ENCODE measurements at places on chromosomes 4 and X. TPM values are rescaled to one million over a fixed set of nuclear protein-coding genes. Genes with fewer than 3 reads are reported as not detected.
A peak's percentile ranks its signal among the peaks of the same experiment; 100 is the strongest.

DNA sequence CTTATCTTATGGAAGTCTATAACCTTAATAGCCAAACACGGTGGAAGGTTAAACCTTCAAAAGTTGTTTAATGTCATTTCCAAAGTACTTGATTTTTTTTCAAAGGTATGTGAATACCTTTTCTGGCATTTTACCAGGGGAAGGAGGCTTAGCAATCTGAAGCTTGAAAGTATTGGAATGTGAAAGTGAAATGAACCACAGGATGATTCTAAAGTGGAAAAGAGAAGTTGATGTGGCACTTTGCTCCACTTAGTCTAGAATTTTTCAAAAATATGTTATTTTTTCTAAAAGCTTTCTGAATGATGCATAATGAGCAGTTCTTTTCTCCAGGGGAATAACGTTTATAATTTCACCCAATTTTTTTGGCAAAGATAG, 19.2 kb downstream of the PI4K2B start:
- H3K4me3 ChIP-seq: no peak overlapping the region
- H3K27ac ChIP-seq: no peak overlapping the region
- H3K4me1 ChIP-seq: no peaks in the 10 kb centered on the region
- no peak for DNase-seq
- H3K27me3 ChIP-seq: no peaks in the 10 kb centered on the region

DNA sequence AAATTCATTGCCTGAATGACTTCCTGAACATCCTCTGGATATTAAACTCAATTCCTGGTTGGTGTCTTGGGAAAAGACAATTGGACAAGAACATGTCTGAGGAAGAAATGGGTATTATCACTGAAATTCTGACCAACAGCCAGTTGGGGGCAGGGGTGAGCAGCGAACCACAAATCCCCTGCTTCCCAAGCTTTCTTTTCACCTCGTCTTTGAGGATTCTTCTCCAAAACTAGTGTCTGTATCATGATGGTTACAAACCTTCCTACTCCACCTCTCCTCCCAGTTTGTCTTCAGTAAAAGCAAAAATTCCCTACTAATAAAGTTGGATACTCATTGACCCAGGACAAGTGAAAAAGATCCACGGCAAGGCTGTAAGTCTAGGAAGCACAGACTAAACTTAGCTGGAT, 48.3 kb upstream of the WDR1 start:
- H3K27me3 ChIP-seq: no peaks in the 10 kb centered on the region
- H3K36me3 ChIP-seq: no peaks in the 10 kb centered on the region
- peaks cover 8% of the 10 kb centered on the region for H3K4me1 ChIP-seq
- no peak overlapping the region for H3K27ac ChIP-seq
- no peak for DNase-seq
- no peak overlapping the region for H3K4me3 ChIP-seq

- H3K36me3 ChIP-seq: no peaks in the 10 kb centered on the region
- no peak overlapping the region for H3K27ac ChIP-seq
- DNase-seq: no peak
- no peaks in the 10 kb centered on the region for H3K27me3 ChIP-seq
These were observed 41.7 kb downstream of the TMEM164 start for GRCh38 chrX:110044346-110045249.

GRCh38 chr4:120725639-120726580, 196.6 kb downstream of the PRDM5 start:
- H3K36me3 ChIP-seq: no peaks in the 10 kb centered on the region
- H3K4me3 ChIP-seq: no peak overlapping the region
- H3K27me3 ChIP-seq: no peaks in the 10 kb centered on the region

GRCh38 chrX:69101683-69102251, 63.5 kb downstream of the PJA1 start:
- no peak overlapping the region for H3K27ac ChIP-seq
- H3K36me3 ChIP-seq: no peaks in the 10 kb centered on the region
- H3K27me3 ChIP-seq: no peaks in the 10 kb centered on the region
- no peak overlapping the region for H3K4me3 ChIP-seq
- DNase-seq: no peak
- H3K4me1 ChIP-seq: no peaks in the 10 kb centered on the region

DNA sequence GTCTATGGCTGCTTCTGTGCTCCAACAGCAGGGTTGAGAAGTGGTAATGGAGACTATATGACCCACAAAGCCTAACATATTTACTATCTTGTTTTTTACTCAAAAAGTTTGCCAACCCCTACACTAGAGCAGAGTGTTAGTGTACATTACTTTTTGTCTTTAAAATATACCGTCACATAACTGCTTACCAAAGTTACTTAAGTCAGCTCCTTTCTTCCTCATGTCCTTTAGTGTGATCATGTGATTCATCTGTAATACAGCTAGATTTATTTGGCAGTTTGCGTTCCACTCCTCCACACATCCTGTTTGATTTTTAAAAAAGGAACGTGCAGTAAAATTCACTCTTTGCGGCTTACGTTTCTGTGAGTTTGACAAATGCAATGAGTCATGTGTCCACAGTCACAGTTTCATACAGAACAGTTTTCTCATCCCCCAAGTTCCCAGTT, 162.4 kb upstream of the GPRIN3 start:
- no peaks in the 10 kb centered on the region for H3K36me3 ChIP-seq
- H3K4me3 ChIP-seq: no peak overlapping the region
- no peak overlapping the region for H3K27ac ChIP-seq
- peaks cover 7% of the 10 kb centered on the region for H3K4me1 ChIP-seq
- DNase-seq: no peak

GRCh38 chrX:16897445-16897844, 27.3 kb upstream of the RBBP7 start:
- DNase-seq: no peak
- peaks cover 3% of the 10 kb centered on the region for H3K4me1 ChIP-seq
- no peak overlapping the region for H3K4me3 ChIP-seq
- no peak overlapping the region for H3K27ac ChIP-seq
- no peaks in the 10 kb centered on the region for H3K36me3 ChIP-seq

DNA sequence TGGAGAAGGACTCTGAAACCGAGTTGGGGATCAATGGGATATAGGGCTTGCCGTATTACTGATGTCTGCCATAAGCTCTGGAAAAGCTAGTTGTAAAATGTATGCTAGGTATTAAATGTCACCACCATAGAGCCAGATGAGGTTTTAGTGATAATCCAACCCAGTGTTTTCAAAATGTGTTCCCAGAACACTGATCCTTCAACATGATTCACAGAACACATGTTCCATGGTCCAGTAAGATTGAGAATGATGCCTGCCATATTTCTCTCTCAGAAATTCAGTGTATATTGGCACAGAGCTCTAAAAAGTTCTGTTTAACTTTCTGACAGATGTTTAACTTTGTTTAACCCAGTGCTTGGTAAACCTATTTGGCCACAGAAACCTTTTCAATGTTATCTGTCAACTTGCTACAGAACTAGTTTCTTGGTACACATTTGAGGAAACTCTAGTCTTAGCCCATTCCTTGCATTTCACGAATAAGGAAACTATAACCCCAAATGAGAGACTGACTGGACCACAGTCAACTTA, 160.2 kb downstream of the PALLD start:
- no peak for DNase-seq
- H3K36me3 ChIP-seq: no peaks in the 10 kb centered on the region
- no peaks in the 10 kb centered on the region for H3K4me1 ChIP-seq
- no peak overlapping the region for H3K4me3 ChIP-seq

DNA sequence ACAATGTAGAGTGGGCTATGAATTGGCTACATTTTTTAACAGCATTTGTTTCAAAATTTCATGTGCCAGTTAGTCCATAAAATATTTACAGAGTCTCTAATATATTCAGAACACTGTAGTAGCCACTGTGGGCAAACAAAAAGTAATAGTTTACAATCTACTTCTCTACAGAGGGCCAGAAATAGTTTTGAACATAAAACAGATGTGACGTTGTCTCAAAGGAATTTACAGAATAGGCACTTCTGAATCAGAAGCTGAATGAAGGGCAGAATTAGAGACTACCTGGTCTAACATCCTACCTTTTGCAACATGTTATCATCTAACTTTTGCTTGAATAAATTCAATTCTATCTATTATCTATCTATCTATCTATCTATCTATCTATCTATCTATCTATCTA, 811.9 kb upstream of the EPHA5 start:
- no peak overlapping the region for H3K4me3 ChIP-seq
- H3K36me3 ChIP-seq: no peaks in the 10 kb centered on the region
- H3K27ac ChIP-seq: no peak overlapping the region
- H3K4me1 ChIP-seq: no peaks in the 10 kb centered on the region

DNA sequence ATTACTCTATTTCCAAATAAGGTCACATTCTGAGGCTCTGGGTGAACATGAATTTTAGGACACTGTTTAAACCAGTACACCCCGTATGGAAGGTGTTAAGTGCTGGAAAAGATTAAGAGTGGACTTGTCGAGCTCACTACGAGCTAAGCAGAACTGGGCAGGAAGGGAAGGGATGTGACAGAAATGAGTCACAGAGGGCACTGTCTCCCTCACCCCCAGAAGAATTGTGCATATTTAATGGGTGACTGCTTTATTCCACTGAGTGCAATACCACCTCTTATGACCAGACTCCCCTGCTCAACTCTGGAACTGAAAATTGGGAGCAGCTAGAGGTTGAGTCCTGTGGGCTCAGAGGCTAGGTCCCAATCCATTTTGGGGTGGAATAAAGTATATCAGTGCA, 187.4 kb upstream of the RPS6KA3 start:
- H3K27ac ChIP-seq: peak overlapping the region; percentile 13
- no peaks in the 10 kb centered on the region for H3K27me3 ChIP-seq
- H3K4me3 ChIP-seq: no peak overlapping the region
- H3K36me3 ChIP-seq: no peaks in the 10 kb centered on the region
- DNase-seq: no peak
- peaks cover 2% of the 10 kb centered on the region for H3K4me1 ChIP-seq

GRCh38 chrX:22760513-22761057, 239.2 kb upstream of the DDX53 start:
- H3K27me3 ChIP-seq: no peaks in the 10 kb centered on the region
- no peak for DNase-seq
- no peaks in the 10 kb centered on the region for H3K36me3 ChIP-seq
- H3K4me1 ChIP-seq: no peaks in the 10 kb centered on the region
- H3K27ac ChIP-seq: no peak overlapping the region
- H3K4me3 ChIP-seq: no peak overlapping the region

DNA sequence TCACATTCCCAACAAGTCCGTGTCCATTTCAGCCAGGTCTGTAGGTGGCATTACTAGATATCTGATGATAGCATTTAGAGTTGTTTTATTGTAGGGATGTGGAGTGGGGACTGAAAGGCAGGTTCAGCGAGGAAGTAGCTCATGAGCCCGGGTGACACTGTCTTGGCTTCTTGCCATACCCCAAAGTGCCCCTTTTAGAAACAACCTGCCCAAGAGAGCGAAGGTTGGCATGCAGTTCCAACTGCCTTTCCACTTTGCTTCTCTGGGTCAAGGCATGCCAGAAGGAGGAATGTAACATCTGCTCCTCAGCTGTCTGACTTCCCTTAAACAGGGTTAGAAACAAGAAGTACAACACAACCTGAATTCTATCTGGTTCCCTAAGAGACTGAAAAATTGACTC, 9.0 kb downstream of the GRIA3 start:
- H3K27me3 ChIP-seq: no peaks in the 10 kb centered on the region
- H3K4me1 ChIP-seq: no peaks in the 10 kb centered on the region
- H3K27ac ChIP-seq: no peak overlapping the region

- H3K4me1 ChIP-seq: no peaks in the 10 kb centered on the region
- H3K4me3 ChIP-seq: no peak overlapping the region
- H3K27me3 ChIP-seq: no peaks in the 10 kb centered on the region
- no peak for DNase-seq
- no peak overlapping the region for H3K27ac ChIP-seq
These were observed 158.3 kb downstream of the LDB2 start for GRCh38 chr4:16739997-16740624.

DNA sequence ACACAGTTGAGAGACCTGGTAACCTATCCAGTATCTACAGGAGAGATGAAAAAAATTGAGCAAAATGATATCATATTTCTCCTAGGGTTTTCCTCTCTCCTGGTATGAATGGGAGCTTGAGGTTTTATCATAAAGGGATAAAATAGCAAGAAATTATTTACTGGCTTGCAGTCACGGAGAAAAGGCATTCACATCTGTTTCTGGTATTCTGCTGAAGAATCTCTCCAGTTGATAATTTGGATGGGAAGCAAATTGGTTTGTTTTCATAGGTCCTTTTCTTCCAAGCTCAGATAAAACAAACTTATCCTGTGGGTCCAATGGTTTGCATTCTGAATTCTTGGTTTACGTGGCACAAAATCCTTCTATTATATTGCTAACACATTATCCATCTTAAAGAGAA, 83.1 kb upstream of the GYPA start:
- DNase-seq: no peak
- no peak overlapping the region for H3K4me3 ChIP-seq
- H3K27me3 ChIP-seq: no peaks in the 10 kb centered on the region
- no peaks in the 10 kb centered on the region for H3K36me3 ChIP-seq

- no peaks in the 10 kb centered on the region for H3K36me3 ChIP-seq
- H3K4me3 ChIP-seq: no peak overlapping the region
- no peak for DNase-seq
- H3K27ac ChIP-seq: no peak overlapping the region
These were observed 102.8 kb downstream of the NAF1 start for GRCh38 chr4:163063891-163064290.

The NKAP gene
- total RNA-seq: 16.7 TPM

The HPGD gene
- total RNA-seq: 8.1 TPM

The MAGEA11 gene
- not detected for total RNA-seq

The PPEF2 gene
- total RNA-seq: 0.25 TPM

The PHKA1 gene
- total RNA-seq: 0.40 TPM

The TCEAL6 gene
- not detected for total RNA-seq
